NCI-H1436 (cell line): ENCODE measurements at places on chromosomes 1 and 21.

DNA sequence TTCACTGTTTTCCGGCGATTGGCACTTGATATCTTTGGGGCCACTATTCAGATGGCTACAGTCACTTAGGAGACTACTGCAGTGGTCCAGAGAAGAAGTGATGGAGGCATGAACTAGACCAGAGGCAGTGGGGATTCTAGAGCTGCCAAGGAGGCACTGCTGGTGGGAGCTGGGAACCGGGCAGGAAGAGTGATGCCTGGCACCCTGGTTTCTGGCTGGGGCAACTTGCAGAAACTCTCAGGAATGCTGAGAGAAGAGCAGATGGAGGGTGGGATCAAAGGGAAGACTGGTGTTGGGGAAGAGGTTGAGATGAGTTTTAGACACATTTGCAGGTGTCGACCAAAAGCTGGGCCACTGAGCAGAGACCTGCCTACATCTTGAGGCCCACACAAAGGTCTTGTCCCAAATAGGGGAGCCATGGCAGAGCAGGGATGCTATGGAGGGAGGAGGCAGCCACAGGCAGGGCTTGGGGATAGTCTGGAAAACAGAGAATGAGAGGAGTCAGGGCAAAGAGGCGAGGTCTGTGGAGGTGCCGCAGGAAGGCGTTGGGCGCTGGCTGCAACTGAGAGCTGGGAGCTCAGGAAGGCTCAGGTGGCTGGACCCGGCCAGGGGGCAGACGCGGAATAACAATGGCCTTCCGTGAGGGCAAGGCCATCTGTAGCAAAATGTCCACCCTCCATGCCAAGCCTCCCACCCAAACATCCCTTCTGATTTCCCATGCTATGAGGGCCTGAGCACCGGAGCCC is 118.9 kb downstream of the TOMM20 start:
- DNase-seq = no peak

DNA sequence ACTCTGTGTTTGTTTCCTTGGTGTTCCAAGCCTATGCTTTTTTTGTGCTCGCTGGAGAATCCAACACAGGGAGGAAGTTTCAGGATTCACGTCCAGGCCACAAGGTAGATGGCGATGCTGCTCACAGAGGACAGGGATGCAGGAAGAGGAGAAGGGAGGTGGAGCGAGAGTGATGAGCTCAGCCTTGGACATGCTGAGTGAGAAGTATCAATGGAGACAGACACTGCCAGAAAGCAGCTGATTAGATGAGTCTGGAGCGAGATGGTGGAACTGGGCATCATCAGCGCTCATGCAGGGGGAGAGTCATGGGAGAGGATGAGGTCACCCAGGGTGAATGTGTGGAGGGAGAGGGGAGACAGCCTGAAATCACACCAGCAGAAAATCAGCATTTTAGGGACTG is 110.0 kb downstream of the GLUL start:
- DNase-seq = no peak

- DNase-seq = no peak
These were observed 28.9 kb upstream of the SERBP1 start for GRCh38 chr1:67459068-67459467.

DNA sequence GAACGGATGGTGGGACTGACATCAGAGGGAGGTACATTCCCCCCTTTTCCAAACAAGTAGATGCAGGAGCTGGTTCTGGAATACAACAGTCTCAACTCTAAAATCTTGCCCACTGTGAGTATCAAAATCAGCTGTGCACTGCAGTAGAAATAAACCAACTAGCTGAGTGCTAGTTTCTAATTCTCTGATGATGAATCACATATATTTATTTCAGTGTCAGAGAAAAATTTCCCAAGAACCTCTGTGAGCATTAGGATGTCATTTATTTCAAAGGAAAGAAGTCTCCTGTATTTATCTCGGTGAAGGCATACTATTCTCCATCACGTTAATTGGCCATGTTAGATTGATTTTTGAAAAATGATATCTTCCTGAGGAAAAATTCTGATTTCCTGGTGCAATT is 67.1 kb downstream of the LHX9 start:
- DNase-seq = no peak

- DNase-seq = no peak
These were observed 20.9 kb upstream of the TGFB2 start for GRCh38 chr1:218324226-218324580.

- no peak for DNase-seq
These were observed 193.9 kb downstream of the FMN2 start for GRCh38 chr1:240285540-240285939.

DNA sequence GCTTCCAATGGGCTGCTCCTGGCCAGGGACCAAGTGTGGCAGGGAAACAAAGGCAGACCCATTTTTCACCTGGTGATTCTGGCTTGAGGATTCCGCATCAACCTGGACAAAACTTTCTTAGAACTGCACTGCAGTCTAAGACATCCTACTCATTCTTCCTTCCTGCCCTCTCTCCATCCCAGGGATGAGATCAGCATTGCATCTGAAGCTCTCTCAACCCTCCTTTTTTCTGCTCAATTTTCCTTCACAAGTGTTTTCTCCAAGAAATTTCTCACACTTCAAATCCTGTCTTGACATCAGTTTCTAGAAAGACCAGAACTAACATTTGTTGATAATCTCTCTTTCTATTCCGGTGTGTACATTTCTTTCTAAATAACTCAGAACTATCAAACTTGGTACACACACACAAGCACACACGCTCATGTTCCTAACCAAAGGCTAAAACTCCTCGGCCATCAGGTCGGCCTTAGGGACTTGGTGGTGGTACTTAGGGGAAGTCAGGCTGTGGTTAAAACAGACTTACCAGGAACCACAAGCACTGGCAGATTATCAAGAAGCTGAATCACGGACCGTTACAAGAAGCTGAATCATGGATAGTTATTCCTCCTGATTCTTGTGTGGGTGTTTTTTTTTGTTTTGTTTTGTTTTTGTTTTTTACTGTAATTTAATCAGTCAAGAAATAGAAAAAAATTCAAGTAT is 21.0 kb upstream of the CXADR start:
- DNase-seq = no peak

- DNase-seq = no peak
These were observed 7.9 kb downstream of the LYST start for GRCh38 chr1:235858766-235859165.

- DNase-seq = no peak
These were observed 7.8 kb upstream of the CHI3L2 start for GRCh38 chr1:111219557-111220286.

DNA sequence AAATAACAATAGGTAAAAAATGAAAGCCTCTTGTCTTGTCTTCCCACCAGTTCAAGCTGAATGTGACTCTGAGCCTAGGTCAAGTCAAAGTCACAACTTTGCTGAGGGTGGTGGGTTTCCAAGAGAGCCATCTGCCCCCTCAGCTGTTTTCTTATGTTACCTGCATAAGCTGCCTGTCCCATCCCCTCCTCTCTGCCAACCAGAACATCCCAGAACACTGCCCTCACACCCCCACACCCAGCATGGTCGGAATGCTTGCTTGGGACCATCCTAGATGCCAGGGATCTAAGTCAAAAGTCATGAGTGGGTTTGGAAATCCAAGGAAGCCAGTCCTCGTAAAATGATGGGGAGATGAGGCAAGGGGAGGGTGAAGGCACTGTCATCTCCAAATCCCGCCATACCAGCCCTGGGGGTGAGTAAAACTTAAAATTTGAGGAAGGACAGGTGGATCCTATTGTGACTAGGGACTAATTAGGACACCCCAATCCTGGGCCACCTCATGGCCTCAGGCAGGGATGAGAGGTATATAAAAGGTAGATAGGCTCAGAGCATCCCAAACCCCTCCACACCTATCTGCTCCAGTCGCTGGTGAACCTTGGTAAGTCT is at the start of gene SPRR5:
SPRR5 (plus strand) TSS at position 556 of the 606 bp plus-strand sequence. CDS start 1,349 bp downstream, outside the sequence.
- no peak for DNase-seq

GRCh38 chr1:25031601-25031965 is 101.5 kb upstream of the RUNX3 start:
- no peak for DNase-seq

DNA sequence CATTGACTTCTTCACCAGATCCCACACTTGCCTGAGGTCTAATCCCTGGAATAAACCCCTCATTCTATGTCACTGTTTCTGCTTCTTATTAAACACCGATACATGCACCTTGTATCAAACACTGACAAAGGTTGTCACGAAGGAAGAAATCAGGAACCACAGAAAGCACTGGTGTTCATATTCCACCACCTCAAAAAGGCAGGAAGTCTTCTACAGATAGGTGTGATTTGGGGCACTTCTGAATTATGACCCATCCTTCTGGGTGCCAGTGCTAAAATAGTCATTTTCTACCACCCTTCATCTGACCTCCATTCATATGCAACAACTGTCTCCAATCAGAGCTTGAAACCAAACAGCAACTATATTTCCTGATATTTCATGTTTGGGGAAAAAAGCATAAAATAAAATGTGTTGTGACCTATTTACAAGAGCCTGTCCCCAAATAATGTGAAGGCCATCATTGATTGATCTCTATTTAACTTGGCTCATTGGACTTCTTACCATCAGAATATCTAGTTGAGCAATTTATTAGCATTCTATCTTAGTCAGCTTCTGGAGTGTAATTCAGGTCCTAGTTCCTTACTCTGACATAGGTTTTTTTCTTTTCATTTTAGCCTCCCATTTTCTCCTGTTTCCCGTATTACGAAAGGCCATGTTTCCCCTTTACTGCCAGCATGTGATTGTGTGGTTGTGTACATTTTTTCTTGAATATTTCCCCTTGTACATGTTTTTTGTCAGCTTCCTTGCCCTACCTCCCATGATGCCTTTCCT is 43.1 kb downstream of the DUSP10 start:
- no peak for DNase-seq

- no peak for DNase-seq
These were observed 33.8 kb upstream of the RPL11 start for GRCh38 chr1:23657659-23658275.
